WTC11 (cell line): ENCODE measurements at places on chromosomes 1 and 21. TPM values are rescaled to one million over a fixed set of nuclear protein-coding genes. Genes with fewer than 3 reads are reported as not detected.

The OR2M3 gene
- total RNA-seq, result not detected in 3 replicates

The UBASH3A gene
- total RNA-seq, result 0.09 TPM in 1 of 3 replicates, not detected in the others

The PTAFR gene
- total RNA-seq, result 1.8 to 2.6 TPM (median 1.9 TPM) in 3 replicates

The BSDC1 gene
- 42.4 to 44.3 TPM (median 43.6 TPM) in 3 replicates for total RNA-seq

- DNase-seq, result no peak
Observed at GRCh38 chr1:211587123-211587522, 8.2 kb upstream of the SLC30A1 start.

DNA sequence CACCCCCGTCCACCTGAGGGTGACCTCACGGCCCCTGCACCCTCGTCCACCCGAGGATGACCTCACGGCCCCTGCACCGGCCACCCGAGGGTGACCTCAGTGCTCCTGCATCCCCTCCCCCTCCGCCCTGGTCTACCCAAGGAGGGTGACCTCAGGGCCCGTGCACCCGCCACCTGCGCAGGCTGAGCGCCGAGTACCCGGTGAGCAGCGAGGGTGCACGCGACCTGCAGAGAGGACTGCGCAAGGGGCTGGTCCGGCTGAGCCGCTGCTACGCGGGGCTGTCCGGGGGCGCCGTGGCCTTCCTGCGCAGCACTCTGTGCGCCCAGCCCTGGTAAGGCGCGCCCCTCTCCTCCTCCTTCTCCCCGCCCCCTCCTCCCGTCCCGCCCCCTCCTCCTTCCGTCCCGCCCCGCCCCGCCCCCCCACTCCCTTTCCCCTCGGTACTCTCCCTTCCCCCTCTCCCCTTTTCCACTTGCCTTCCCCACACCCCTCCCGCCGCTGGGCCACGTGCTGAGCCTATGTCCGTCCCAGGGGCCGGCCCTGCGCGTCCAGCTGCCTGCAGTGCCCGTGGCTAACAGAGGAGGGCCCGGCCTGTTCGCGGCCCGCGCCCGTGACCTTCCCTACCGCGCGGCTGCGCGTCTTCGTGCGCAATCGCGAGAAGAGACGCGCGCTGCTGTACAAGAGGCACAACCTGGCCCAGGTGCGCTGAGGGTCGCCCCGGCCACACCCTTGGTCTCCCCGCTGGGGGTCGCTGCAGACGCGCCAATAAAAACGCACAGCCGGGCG is 28.4 kb downstream of the TRIM11 start:
- peak; percentile 93 for DNase-seq

DNA sequence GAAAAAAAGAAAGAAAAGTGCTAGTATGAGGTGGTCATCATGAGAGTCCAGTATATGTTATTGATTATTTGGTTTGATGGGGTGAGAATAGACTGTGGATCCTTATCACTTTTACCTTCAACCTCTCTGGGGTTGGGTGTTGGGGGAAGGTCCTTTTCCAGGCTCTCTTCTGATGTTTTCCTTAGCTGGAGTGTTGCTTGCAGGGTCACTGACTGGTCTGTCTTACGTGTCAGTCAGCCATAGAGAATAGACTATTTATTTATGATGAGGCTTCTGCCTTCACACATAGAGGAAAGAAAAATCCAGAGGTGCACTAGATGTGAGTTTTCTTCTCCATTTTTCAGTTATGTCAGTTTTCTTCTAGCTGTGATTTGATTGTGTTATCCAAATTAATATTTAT is 36.5 kb downstream of the MAP3K21 start:
- no peak for DNase-seq
